ENCODE measurements at places on chromosomes 3 and 15.

- DNase-seq, result no peak
Measured at GRCh38 chr3:150106740-150107428, 136.2 kb upstream of the PFN2 start.

DNA sequence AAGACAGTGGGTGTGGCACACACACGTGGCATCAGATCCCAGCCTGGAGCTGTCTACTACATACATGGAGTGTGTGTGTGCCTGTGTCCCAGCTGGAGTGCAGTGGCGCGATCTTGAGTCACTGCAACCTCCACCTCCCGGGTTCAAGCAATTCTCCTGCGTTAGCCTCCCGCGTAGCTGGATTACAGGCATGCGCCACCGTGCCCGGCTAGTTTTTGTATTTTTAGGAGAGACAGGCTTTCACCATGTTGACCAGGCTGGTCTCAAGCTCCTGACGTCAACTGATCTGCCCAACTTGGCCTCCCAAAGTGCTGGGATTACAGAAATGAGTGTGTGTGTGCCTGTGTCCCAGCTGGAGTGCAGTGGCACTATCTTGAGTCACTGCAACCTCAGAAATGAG, 108.8 kb downstream of the IL12A start:
- DNase-seq, result no peak

DNA sequence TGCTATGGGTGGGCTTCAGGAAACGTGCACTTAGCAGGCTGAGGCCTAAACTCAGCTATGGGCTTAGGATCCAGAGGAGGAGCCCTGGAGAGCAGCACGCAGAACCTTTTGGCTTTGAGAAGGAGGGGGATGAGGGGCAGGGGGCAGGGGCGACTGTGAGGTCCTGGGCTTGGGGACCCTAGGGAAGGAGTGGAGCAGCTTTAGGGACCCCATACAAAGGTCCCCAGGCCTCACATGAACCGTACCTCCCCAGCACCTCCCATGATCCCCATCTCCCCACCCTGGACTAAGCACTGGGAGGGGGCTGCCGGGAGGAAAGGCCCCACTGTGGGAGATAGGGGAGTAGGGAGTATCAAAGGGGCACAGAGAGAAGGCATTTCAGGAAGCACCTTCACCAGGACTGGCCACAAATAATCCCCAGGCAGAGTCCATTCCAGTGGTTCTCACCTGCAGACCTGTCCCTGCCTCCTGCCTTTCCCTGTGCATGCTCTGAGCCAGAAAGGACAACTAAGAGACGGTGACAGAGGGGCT, 62.0 kb upstream of the KLF13 start:
- DNase-seq, result no peak

GRCh38 chr3:77945320-77945719, 905.4 kb downstream of the ROBO2 start:
- no peak for DNase-seq

DNA sequence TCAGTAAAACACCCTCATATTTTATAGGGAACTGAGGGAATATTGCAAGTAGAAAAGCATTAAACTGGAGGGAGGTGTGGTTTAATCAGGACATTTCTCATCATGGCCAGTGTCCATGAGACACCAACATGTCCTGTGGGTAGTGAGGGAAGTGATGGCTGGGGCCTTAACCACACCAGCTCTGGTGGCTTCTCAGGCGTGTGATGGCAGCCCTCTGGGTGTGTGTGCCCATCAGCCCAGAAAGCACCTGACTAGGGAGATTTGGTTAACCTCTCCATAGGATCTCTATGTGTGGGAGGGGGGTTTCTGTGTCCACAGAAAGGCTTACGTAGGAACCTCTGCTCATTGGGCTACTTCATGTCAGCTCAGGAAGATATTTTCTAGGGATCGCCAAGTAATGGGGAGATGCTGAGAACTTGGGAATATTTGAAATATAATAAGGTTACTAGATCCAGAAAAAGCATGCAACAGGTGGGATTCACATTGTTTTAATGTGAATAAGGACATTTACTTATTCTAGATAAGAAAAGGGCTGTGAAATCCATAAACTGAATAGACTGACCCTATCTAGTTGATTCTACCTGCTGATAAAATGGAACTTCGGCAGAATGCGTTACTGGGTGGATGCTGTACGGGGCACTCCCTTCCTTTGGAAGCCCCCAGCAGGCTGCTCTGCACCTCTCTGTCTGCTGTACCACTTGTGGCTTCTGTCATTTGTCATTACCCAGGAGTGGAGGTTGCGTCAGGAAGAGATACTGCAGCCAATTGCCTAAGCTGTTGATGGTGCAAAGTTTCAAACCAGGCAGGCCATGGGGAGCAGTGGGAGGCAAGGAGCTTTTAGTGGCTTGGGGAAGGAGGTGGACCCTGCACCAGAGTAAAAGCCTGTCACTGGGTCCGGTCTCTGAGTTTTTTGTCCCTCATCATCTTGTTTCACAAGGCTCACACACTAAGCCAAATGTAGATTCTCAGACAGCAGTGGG, 21.5 kb downstream of the PDHB start:
- no peak for DNase-seq

DNA sequence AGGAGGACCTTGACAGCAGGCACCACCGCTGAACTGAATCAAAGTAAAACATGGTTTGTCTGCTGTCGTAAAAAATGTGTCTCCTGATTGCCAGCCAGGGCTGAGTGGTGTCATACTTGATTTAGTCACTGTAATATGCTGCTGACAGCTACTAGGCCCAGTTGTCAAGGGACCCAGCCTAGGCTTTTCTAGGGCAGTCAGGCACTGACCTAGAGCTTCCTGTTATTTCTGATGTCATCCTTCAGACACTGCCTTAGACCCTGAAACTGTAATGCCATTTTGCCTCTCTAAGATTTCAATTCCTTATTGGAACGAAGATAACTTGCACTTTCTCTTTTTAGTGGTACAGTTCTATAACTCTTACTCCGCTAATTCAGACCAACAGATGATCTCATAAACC, 2.6 kb upstream of the MRPL3 start:
- no peak for DNase-seq

DNA sequence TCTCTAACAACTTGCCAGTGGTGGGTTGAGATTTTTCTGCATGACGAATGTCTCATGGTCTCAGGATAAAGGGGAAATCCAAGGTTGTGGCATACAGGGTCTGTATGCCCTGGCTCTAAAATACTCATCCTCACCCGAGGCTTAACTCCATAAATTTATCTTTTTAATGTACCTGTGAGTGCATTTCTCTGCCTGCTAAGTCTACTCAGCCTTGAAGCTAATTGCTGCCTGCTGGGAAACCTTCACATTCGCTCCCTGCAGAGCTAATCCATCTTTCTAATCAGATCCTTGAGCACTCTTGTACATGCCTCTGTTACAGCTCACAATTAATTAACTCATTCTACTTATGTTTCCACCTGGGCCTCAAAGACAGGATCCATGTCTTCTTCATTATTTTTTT, 93.8 kb downstream of the CMSS1 start:
- no peak for DNase-seq
